ENCODE measurements at places on chromosomes 4 and X.

DNA sequence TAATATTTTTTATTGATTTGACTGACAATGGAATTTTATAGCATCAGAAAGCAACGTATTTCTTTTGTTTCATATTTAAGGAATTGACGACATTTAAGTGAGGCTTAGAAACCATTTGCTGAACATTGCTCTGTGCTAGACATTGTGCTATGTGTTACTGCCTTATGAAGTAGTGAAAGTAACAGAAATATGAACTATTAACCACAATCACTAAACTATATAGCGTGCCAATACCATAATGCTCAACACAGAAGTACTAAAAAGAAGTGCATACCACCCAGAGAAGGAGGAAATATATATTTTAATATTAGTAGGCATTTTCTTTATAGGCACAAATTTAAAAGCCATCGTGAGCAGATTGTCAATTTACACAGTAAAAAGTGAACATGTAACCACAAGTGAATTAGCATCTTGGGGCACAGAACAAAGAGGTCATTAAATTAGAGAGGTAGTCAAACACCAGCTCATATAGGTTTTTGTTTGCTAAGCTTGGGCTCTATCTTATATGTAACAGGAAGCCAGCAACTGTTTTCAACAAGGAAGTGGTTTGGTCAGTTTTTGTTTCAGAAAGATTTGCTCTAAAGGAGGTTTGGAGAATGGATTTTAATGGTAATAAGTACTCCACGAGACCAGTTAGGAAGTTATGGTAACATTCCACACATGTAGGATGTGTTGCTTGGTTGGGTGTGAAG, 270.7 kb downstream of the GRXCR1 start:
- DNase-seq = peak; percentile 72

GRCh38 chr4:40811956-40812355, 62.2 kb downstream of the NSUN7 start:
- DNase-seq = peak; percentile 88

DNA sequence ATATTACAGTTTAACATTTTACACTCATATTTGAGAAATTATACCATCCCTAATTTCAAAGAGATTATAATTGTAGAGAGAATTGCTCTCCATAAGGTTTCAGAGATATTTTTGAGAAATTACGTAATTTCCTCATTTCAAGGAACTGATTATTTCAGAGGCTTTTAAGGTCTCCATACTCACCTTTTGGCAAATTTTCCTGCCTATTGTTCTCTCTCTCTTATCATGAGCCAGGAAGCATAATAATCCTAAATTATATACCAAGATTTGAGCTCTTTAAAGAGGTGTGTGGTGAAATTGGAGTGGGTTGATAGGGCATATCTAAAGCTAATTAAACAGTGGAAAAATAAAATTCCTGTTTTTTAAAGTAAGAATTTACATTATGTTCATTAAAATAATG, 248.9 kb upstream of the FTHL17 start:
- no peak for DNase-seq

DNA sequence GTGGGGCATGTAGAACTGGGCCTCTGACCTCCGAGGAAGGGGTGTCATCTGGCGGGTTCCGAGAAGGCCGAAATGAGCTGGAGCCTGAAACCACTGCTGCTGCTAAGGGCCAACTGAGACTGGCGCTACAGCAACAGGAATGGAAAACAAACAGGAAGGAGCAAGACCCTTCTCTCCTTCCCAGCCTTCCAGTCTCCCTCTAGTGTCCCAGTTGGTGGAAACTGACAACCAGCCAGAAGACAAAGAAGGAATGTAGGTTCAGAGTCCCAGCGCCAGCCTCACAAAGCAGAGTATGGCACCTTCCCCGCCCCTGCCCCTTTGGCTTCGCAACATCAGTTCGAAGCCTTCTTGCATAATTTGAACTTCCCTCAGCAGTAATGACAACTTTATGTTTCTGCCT, 24.4 kb upstream of the PDZD4 start:
- no peak for DNase-seq

DNA sequence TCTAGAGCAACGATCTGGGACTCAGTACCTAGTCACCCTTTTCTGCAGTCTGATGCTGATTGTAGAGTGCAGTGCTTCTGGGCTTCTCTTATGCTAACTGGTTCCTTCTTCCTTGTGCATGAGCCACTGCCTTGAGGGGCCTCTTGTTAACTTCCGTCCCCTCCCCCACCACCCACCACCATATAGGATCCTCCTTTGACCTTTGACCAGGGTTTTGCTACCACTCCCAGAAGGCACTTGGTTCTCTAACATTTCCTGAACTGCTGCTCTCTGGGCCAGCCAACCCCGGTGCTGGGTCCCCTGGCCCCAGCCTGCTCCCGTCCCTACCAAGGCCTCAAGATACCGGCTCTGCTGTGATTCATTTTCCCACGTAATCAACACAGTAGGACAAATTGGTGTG, 104.6 kb upstream of the KLF3 start:
- no peak for DNase-seq
